ENCODE measurements at places on chromosomes 3 and 15.
A peak's percentile ranks its signal among the peaks of the same experiment; 100 is the strongest.

GRCh38 chr3:65979162-65979561, 59.6 kb downstream of the MAGI1 start:
- DNase-seq, result no peak

DNA sequence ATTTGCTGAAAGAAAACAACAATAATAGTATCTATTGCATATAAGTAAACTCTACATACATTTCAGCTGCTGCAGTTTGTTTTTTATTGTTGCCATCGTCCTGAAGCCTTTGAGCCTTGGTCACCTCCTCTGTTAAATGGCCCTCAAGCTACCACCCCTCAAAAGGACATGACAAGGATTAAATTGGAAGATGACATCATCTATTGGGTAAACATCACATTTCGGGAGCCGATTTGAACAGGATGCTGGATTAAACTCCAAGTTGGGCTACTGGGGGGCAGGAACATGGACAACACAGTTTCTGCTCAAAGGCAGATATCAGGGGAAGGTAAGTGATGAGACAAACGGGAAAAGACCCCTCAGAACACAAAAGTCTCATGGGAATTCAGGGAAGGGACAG, 92.3 kb upstream of the ATP2B2 start:
- no peak for DNase-seq

DNA sequence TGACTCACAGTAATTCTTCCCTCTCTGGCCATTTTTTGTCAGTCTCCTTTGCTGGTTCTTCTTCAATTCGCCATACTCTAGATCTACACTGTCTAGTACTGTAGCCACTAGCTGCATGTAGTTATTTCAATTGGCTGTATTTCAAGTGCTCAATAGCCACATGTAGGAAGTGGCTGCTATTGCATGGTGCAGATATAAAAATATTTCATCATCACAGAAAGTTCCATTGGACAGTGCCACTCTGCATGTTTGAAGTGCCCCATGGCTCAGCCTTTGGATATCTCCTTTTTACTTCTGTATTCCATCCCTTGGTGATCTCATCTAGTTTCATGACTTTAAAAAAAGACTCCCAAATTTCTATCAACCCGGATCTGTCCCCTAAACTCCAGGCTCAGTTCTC, 22.1 kb downstream of the PPP2R3A start:
- DNase-seq, result no peak

DNA sequence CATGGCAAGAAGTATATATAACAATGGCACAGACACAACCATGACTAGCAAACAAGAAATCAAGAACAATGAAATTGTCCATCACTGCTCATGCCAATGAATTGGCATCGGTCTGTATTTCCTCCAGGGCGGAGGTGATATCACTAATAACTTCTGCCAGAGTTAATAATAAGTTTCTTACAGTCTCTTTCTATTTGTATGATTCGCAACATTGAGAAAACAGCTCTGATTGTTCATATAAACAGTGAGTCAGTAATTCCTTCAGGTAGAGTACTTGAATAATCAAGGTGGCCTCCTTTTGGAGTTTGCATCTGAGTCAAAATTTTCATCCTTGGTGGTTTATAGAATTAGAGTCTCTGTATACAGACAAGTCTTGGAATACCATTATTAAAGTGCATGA, 8.3 kb upstream of the SPICE1 start:
- DNase-seq, result no peak

GRCh38 chr3:42999632-43000031, 20.5 kb downstream of the GASK1A start:
- DNase-seq, result no peak

GRCh38 chr3:155745795-155746550, 1.1 kb upstream of the PLCH1 start:
- DNase-seq, result peak; percentile 77

DNA sequence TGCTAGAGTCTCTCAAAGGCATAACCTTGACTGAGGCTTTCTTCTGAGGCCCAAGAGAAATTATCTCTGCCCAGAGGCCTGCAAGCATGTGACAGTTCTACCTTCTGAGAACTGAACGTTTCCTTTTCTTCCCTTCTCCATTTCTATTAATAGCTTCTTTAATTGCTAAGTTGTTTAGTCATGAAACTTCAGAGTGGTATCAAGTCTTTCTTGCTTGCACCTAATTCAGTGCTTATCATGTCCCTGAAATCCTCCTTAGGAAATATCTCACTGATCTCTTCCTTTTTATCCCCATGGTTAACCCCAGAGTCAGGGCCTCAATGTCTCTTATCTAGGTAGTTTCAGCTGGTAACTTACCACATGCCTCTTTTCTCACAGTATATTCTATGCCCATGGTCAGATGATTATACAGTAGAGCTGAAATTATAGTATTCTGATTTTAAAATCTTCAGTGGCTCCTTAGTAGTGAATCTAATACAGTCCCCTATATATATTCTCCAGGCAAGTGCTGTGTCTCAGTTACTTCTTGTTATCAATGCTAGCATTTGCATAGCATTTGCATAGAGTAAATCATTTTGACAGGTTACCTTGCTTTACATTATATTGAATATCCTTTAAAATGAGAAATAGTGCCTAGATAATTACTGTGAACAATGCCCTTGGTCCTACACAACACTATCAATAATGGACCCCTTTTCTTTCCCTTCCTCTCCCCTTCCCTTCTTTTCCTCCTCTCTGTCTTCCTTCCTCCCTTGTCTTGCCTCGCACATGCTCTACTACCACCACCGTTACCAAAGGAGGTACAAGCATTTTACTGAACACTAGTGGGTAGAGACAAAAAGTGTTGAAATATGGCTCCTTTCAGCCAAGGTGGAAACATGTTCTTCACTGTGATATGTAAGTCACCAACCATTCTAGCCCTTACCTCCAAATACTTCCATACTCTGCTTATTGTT, 33.0 kb downstream of the KBTBD8 start:
- no peak for DNase-seq

- DNase-seq, result no peak
These were observed 48.5 kb upstream of the CCDC174 start for GRCh38 chr3:14602804-14603644.

GRCh38 chr3:10157031-10157430, 7.7 kb upstream of the IRAK2 start:
- no peak for DNase-seq

- DNase-seq, result no peak
These were observed 171.9 kb upstream of the CADPS start for GRCh38 chr3:63047068-63047467.

Data from DMS79 (cell line).